ENCODE measurements at places on chromosomes 12 and 14. TPM values are rescaled to one million over a fixed set of nuclear protein-coding genes. Genes with fewer than 3 reads are reported as not detected.

- peak; percentile 15 for DNase-seq
Measured at GRCh38 chr12:94458877-94459727, 565 bp downstream of the CEP83 start.

DNA sequence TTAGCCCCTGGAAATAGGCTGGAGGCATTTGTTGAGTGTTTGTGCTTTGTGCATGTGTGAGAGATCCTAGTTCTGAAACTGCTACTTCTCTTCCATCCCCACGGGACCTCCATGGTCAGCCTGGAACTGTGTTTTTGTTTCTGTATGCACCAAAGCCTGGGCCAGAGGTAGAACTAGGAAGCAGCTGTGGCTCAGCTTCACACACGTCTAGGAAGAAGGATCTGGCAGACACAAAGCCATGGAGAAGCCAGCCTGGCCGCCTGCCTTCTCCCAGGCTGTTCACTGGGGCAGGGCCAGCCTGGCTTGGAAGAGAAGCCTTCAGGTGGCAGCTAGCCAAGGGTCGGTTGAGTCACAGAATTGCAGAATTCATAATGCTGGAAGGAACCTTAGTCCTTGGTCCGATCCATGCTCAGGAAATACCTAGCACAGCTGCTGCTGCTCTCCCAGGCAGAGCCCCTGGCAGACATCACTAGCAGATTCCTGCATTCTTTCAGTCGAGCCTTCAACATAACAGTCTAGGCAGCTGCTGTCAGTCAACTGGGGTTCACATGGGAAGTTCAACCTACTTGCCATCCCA lies 27.0 kb downstream of the RIN3 start:
- DNase-seq = peak; percentile 82

GRCh38 chr12:124045671-124046455 lies 72.8 kb downstream of the ZNF664 start:
- DNase-seq = no peak

DNA sequence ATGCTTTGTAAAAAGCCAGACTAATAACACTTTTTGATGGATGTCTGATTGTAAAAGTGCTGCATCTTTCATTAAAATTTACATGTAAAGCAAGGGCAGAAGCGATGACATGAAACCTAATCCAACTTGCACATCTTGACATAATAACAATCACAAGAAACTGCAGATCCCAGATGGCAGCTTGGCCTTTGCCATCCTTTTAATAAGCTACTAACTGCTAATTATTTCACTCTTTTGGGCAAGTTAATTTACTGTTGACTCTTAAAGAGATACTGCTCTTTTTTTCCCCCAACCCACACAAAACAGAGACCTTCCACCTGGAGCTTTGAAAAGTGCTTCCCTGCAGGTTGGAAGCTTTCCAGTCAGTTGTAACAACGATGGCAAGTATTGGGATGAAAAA lies 137.5 kb downstream of the NRXN3 start:
- DNase-seq = no peak

DNA sequence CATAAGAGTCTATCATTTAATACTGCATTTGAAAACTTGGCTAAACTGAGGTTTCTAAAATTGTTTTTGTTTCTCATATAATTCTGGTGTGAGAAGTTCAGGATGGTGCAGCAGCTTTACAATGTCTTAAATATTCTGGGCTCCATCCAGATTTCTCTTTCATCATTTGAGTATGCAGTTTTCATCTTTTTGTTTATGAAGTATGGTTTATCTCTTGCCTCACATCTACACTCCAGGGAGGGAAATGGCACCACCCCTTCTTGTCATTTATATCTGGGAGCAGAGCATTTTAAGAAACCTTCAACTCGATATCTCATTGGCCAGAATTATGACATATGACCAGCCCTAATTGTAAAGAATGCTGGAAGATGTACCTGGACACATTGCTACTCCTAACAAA lies 24.3 kb downstream of the GEMIN2 start:
- DNase-seq = no peak

DNA sequence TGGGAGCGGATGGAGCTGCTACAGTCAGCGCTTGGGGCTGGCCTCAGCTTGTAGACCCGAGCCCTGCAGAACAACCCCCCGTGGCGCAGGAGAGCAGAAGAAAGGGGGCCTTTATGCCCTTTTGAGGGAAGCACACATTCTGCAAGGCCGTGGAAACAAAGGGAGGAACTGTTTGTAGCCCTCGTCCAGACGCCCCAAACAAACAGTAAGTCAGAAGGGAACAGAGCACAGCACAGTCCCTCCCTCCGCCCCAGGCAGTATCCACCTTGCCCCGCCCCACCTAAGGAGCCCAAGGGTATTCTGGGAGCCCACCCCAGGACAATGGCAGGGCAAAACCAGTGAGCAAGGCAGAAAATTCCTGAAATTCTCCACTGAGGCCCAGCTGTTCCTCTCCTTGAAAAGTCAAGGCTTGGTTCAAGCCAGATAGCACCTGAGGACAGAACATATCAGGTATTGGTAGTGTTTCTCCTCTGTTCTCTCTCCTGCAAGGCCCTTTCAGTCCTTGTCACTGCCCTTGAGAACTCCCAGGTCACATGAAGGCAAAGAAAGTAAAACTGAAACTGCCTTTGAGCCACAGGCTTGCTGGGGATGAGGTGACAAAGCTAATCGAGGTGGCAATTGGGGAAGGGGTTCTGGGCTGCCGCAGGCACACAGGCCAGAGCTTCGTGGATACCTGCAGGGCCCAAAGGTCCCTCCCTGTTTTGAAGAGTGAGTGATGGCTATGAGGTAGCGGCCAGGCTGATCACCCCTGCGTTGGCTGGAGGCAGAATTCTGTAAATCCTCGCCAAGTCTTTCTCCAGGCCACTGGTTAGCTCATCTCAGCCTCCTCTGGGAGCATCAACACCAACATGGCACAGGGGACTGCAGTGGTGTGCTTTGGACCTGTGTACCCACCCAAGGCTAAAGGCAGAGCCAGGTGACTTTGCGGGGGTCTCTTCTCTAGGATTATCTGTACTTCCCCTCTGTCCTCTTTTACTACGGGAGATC lies 499 bp downstream of the DGLUCY start:
- peak; percentile 75 for DNase-seq

- DNase-seq = no peak
Measured at GRCh38 chr12:52524241-52524897, 4.2 kb upstream of the KRT5 start.

DNA sequence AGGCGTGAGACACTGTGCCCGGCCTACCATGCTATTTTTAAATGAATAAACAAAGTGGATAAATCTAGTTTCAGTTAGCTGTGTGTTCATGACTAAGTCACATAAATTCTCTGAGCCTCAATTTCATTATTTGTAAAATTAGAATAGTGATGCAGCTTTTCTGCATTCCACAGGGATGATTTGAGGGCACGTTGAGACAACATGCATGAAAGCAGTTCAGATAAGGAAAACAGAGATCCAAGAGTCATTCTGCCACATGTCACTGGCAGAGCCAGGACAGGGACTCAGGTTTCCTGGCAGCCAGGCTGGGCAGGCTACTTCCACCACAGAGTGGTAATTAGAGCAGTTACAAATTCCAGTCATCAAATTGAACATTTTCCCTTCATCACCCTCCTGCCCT lies 2.9 kb upstream of the PPP4R4 start:
- DNase-seq = no peak

GRCh38 chr14:89303456-89304435 lies 113.3 kb downstream of the FOXN3 start:
- peak; percentile 80 for DNase-seq

DNA sequence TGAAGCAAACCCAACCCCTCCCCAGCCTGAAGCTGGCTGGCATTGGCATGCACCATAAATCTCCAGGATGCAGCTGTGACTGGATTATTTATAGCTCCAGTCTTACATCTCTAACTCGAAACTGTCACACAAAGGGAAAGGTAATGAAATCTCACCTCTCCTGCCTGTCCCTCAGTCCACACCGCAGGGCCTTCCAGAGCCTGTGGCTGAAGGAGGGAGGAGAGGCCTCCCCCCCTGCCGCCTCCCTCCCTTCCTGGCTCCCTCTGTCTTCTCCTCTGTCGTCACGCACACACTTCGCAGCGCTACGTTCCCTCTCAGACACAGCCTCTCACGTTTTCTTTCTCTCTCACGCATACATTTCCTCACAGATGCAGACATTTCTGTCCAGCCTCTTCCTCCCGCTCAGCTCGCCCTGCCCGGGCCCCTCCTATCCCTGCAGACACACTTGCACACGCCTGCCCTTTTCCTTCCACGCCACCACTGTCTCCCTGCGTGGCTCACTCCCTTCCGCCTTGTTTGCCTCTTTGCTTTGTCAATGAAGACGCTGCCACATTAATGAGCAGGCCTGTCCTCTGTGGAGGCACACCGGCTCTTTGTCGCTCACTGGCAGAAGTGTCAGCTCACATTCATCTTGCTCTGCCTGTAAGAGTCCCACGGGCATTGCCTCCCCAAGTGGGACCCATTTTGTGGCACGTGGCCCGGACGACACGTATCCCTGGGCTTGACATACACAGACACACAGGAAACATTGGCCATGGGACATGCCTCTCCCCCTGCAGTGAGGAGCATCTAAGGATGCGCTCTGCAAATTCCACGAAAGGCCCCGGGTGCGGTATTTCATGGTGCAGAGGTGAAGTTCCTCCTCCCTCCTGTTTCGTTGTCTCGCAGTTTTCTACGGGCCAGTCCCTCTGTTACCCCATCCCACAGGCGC lies 27.9 kb downstream of the IRF2BPL start:
- DNase-seq = peak; percentile 87

DNA sequence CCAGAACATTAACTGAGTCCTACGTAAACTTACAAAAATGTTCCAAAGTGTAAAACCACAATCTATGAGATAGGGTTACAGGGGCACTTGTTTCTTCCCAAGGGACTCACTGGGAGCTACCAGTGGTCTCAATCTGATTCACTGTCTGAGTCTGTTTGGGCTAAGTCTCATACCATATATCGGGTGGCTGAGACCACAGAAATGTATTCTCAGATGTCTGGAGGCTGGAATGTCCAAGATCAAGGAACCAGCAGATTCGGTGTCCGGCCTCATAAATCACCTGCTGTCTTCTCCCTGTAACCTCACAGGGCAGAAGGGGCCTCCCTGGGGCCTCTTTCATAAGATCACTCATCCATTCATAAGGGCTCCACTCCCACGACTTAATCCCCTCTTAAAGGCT lies 616.3 kb upstream of the TMEM132C start:
- DNase-seq = no peak

DNA sequence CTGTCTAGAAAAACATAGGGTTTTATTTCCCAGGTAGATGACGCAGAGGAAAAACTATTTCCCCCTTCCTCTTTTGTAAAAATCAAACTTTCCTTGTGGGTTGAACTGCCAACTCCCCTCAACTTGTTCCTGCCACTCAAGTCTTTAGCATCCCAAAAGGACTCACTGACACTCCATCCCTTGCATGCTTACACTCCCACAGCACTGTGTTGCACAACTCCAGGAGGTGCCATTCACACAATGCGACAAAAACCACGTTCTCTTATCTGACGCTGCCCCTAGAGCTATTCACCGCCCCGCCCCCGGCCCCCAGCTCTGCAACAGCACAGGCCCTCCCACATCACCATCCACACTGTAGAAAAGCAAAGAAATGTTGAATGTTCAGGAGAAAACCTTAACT lies 16.9 kb upstream of the STON2 start:
- DNase-seq = no peak

DNA sequence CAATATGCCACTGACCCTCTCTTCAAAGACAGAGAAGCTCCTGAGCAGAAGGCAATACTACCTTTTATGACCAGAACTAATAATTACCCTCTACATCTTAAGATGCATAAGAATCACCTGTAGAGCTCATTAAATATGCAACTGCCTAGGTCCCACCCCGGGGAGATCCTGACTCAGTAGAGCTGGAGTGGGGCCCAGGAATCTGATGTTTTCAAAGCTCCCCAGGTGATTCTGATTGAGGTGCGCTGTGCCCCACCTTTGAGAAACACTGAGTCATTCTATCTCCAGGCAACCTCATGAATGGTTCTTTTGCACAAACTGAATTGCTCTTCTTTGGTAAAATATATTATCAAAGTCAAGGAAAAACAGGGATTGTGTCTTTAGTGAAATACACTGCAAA lies 149.3 kb upstream of the BMP4 start:
- peak; percentile 28 for DNase-seq

DNA sequence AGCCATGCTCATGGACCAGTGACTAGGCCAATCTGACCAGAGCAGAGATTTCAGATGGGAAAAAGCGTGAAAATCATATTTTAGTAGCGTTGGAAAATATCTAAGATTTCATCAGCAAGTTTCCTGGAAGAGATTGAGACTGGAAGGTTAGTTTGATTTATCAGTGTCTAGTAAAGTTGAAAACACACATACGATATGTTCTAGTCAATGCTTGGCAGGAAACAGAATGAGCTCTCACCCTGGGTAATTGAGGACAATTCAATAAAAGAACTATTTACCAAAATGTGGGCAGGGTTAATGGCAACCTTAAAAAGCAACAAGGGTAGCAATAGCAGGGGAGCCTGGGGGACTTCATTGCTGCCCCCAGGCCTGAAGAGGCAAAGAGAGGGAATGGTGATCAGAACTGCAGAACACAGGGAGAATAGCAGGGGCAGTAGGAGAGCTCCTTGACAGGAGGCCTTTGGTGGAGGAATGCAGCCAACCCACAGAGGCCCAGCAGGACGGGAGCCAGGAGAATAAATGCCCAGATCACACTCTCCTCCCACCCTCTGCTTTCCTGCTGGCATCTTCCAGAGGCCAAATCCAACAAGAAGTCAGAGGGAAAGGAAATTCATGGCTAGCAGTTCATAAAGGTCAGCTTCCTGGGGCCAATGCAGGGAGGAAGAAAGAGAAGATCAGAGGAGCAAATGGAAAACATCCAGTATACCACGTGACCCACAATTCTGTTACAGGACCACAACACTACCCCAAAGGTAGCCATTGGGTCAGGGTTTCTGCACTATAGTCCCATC lies 27.6 kb upstream of the LRP6 start:
- DNase-seq = no peak

DNA sequence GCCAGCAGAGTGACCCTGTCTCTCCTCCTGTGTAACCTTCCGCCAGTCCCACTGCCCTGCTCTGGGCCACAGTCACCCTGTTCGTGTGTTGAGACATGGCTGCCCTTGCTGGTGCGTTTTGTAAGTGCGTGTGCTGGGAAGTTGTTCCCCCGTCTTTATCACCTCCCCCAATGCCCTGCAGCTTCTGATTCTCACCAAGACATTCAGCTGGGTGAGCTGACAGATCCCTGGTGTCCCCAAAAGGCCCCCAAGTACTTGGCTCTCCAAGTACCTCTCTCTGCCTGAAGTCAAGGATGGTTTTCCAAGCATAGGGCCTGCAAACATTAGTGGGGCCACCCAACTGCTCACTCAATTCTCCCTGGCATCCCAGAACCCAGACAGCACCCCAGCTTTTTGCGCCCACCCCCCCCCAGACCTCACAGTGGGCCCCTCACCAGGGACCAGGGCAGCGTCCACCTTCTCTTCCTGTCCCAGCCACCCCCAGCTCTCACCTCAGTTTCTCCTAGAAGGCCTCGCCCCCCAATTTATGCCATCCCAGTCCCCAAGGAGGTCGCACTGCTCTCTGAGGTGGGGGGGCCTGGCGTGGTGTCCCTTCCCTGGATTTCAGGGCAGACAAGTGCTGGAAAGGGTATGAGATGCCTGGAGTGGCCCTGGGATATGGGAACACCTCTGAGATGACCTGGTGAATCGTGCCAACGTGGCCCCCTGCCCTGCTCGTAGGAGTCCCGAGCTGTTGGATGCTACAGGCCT lies 51.8 kb upstream of the EML1 start:
- no peak for DNase-seq

Gene WSCD2
- 4.2 TPM for total RNA-seq

Gene RPGRIP1
- not detected for total RNA-seq

Gene KDM2B
- 22.7 TPM for total RNA-seq

Gene MYH6
- total RNA-seq = not detected

Gene ARHGEF40
- total RNA-seq = 36.0 TPM

Gene SLC4A8
- 9.4 TPM for total RNA-seq

Gene DNAJC22
- 28.3 TPM for total RNA-seq

Gene LHX5
- total RNA-seq = 0.10 TPM

Gene KRT74
- total RNA-seq = not detected
